ENCODE measurements at places on chromosomes 11 and 22. TPM values are rescaled to one million over a fixed set of nuclear protein-coding genes. Genes with fewer than 3 reads are reported as not detected.

DNA sequence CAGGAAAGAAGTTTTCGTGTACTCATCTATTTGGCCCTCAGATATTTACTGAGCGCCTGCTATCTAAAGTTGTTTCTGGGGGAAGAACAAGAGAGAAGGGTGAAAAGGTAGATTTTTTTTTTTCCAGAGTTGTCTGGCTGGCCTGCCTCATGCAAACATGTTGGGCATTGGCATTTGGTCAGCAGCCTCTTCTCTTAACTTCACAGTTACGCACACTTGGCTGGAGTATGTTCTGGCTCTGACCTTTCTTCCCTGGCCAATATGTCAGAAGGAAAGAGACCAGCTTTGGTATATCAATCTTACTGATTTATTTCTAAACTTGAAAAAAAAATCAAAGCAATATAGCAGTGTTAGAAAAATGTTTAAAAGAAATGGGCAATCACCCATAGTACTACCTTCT is 54.2 kb upstream of the GRAMD1B start:
- no peak for DNase-seq

DNA sequence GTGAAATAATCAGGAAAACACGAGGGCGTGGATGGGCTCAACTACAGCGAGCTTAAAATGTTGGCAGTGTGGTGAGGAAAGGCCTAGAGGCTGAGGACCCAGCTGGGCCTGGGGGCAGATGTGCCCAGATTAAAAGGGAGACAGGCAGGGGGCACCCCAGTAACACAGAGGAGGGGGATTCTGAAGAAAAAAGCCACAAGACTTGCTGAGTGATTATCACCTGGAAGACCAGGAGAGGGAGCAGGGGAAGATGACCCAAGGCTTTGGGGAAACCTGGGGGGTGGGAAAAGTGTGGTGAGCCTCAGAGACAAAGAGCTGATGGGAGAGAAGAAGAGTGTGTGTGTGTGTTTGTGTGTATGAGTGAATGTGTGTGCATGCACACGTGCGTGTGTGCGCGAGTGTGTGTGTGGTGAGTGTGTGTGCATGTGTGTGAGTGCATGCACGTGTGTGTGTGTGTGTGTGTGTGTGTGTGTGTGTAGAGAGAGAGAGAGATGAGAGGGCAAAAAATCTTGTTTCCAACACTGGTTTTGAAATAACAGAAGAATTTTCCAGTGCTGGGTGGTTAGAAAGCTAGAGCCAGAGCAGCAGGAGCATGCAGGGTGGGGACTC is 500.5 kb downstream of the BUD13 start:
- DNase-seq = no peak

- no peak for DNase-seq
Observed at GRCh38 chr11:112096194-112096593, 9.5 kb downstream of the SDHD start.

Gene FOLR2
- not detected for total RNA-seq

- DNase-seq = no peak
Observed at GRCh38 chr11:103875855-103876510, 160.5 kb upstream of the DDI1 start.

DNA sequence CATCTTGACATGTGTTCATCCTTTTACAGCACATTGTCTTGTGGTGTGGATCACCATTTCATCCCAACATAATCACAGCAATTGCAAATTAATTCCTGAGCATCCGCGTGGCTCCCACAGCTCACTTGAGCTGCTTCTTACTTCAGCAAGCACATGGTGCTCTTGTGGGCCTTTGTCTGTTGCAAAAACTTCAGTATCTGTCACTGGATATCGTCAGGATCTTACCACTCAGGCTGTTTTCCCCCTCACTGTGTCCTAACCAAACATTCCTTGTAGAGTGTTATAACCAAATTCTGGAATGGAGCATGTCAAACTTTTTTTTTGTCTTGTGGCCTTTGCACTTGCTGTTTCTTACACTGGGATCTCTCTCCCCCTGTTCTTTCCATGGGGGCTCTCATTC is 683.1 kb upstream of the ARHGAP42 start:
- no peak for DNase-seq

Gene LDHAL6A
- total RNA-seq = not detected
